ENCODE measurements at places on chromosomes 7 and 10.

DNA sequence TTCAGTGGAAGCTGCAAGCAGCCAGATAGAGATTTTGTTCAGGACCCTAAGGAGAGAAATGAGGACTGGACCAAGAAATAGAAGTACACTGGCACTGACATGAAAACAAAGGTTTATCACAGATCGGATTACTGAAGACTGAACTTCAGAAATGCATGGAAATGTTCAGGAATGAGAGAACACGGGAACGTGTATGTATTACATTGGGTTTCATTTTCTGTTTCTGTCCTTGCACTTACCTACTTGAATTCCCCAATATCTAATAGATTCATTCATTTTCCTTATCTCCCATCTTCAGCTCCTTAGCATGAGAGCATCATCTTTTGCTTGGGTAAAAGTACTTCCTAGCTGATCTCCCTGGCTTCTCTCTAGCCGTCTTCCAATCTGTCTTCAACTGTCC, 114.5 kb downstream of the CACNB2 start:
- no peak for DNase-seq

GRCh38 chr7:27510541-27510940, 152.1 kb downstream of the HIBADH start:
- no peak for DNase-seq

GRCh38 chr7:43491984-43492383, 90.9 kb upstream of the STK17A start:
- DNase-seq: no peak

GRCh38 chr10:14001298-14002040, 329.3 kb downstream of the FRMD4A start:
- no peak for DNase-seq

Measured in Kasumi-1 (cell line).